WERI-Rb-1 (cell line): ENCODE measurements at places on chromosomes 4 and X.

GRCh38 chrX:150919401-150919800 lies 20.9 kb upstream of the CD99L2 start:
- DNase-seq, result no peak

DNA sequence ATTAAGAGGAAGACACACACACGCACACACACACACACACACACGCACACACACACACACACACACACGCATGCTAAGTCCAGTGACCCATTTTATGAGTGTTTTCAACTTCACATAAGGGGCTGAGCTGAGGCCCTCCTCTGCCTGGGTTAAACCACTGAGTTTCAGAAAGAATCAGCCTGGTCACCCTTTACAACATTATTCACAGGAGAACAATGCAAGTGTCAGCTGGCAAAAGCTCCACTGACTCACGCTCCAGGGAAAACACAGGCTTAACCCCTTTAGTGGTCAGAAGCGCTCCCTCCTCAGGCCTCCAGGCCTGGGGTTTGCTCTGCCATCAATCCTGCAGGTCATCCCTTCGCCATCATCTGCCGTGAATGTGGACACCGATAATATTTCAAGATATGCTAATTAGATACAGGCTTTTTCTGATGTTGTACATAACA lies 46.9 kb downstream of the ACOX3 start:
- peak; percentile 68 for DNase-seq

DNA sequence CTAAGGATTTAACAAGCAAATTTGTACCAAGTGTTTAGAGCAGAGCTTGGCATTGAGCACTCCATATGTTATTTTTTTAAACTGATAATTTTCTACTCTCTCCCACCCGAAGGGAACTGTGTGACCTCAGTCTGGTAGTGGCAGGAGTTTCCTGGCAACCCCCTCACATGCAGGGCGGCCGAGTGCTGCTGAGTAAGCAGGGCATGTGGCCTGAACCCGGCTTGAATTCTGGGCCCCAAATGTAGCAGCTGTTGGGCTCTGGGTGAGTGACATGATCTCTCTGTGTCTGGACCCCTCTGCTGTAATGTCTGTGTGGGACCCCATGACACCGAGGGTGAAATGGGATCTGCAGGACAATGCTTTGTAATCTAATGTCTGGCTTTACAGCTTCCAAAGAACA lies 13.6 kb upstream of the C4orf50 start:
- DNase-seq, result no peak

- no peak for DNase-seq
Observed at GRCh38 chr4:3492741-3493719, 29.9 kb downstream of the DOK7 start.

DNA sequence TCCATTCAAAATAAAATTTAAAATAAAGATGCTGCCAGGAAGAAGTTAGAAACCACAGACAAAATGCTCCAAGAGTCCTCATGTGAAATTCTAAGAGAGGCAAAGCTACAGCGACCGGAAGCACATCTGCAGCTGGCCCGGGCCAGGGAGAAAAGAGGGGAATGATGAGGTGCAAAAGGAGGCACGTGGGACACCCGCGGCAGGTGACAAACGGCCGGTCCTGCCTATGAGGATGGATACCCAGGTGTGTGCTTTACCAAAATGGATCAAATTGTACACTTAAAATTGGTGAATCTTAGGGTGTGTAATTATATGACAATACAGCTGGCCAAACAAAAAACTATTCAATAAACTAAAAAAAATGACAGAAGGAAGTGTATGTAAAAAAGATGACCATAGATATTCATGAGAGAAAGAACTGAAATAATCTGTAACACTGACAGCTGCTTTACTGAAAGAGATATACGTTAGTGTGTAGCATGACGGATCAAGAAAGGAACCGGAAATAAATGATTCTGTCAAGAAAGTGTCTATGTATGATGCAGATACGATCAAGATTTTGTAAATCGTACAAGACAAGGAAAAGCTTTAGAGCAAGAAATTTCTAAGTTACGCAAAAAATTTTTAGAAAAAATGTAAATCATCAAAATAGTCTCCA lies 29.5 kb downstream of the PPP2R3B start:
- DNase-seq, result no peak

DNA sequence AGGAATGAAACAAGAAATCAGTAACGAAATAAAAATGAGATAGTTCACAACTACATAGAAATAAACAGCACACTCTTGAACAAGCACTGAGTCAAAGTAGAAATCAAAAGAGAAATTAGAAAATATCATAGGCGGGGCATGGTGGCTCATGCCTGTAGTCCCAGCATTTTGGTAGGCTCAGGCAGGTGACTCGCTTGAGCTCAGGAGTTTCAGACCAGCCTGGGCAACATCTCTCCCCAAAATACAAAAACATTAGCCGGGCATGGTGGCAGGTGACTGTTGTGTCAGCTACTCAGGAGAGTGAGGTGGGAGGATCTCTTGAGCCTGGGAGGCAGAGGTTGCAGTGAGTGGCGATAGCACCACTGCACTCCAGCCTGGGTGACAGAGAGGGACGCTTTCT lies 714.4 kb downstream of the GLUD2 start:
- no peak for DNase-seq
